ENCODE measurements at places on chromosomes 16 and 17.

GRCh38 chr17:47692895-47693730 lies 848 bp upstream of the TBKBP1 start:
- no peak for DNase-seq

- DNase-seq = no peak
Measured at GRCh38 chr17:78403822-78404221, 25.4 kb downstream of the PGS1 start.

DNA sequence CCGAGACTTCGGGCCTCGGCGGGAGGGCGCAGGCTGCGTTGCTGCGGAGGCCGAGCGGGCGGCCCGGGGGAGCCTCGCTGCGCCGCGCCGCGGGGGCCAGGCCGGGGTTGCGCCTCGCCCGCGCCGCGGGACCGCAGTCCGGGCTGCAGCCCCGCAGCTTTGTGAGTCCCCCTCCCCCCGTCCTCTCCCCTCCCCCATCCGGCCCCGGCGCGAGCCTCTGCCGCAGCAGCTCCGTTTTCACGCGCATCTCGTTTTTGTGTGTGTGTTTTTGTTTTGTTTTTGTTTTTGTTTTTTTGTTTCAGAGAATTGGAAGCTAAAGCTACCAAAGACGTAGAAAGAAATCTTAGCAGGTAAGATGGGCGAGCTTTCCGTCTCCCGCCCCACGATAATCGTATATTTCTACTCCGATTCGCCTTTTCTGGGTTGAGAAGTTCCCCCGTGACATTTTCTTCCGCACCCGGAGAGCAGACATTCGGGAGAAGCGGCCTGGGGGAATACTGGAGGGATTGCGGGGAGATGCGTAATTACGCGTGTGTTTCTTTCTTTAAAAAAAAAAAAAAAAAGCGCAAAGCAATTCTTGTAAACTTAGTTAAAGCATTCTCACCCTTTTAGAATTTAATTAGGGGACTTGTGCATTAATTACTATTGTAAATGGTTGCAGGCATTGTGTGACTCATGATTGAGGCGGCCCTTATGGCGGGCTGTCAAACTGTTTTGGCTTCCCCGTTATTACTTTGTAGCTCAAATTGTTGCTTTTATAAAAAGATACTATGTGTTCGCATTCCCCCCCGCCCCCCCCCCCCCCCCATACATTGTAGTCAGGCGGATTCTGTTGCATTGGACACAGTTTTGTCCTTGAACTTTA lies 732 bp downstream of the TNRC6A start:
- DNase-seq = peak; percentile 23

GRCh38 chr16:3637371-3637923 lies 17.0 kb upstream of the DNASE1 start:
- no peak for DNase-seq

DNA sequence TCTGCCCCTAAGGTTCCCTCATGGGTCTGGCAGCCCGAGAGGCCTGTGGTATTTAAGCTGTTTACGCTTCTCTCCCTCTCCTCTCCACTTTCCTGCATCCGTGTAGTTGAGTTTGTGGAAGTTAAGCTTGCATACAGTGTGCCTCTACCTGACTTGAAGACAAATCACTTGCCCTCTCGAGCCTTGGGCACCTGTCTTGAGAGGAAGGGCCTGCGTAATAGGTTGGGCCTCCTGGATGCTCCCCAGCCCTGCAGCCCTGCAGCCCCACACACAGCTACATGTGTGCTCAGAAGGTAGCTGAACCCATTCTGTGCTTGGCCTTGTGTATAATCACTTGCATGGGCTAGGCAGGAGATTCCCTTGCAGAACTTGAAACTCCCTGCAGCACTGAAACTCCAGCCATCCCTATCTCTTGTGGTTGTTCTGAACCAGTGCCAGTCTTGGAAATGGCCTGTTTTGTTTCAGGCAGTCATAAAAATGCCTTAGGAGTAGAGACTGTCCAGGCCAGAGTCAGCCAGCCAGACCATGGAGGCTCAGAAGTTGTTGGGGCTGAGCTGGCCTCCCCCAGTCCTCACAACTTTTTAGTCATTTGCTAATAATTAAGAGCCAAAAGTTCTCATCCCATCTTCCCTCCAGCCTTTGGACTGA lies 134.6 kb downstream of the CLEC16A start:
- DNase-seq = no peak

DNA sequence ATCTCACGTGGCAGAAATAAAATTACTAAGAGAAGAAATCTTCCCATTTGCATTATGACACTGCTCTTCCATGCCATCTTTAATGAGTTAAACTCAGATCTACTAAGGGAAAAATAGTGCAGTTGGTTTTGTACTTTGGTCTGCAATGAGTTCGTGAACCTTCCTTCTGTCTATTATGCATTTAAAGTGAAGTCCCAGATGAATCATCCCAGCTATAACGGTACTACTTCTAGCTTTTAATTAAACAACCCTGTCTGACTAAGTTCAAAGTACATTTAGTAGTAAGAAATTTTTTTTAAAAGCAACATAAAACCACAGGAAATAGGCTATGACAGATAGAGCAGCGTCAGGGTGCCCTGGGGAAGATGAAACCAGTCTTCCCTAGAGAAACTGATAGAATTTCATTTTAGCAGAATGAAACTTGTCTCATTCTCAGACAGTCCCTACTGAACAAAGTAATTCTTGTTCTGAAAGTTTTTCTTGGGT lies 1.8 kb downstream of the TMIGD1 start:
- no peak for DNase-seq

GRCh38 chr16:1102921-1103635 lies 7.0 kb upstream of the C1QTNF8 start:
- peak; percentile 55 for DNase-seq

DNA sequence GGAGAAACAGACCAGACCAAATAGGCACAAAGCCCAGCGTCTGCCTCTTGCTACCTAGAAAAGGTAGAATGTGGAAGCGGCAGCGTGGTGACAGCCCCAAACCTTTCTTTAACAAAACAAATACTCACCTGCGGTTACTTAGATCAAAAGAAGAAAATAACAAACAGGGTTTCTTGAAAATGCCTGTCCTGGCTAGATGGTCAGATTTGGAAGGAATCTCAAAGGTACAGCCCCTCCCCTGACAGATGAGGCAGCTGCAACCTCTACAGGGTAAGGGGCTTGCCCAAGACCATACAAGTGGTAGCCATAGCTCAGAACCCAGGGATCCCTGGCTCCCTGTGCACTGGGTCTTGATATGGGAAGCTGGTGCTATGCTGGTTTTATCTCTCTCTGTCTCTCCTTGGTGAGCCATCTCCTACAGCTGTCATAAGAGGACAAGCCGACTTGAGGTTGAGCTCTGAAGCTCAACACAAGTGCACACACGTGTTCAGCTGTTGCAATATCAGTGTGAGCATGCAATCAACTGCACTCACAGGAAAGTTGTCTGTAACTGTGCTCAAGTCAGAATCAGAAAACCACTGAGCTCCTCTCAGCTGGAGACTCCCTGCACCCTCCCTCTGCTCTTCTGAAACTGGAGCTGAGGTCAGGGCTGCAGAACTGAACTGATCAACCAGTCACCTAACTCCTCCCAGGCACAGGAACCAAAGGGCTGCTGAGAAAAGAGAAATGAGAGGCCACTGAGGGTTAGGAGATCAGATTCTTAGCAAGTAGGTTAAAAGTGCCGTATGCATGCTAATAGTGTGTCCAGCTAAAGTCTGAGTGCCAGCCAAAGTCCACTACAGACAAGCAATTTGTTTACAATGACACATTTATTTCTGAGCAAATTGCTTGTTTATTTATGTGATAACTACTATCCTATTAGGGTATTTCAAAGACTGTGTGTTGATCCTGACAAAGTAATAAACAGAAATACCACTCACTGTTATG lies 6.1 kb upstream of the RNF157 start:
- no peak for DNase-seq

DNA sequence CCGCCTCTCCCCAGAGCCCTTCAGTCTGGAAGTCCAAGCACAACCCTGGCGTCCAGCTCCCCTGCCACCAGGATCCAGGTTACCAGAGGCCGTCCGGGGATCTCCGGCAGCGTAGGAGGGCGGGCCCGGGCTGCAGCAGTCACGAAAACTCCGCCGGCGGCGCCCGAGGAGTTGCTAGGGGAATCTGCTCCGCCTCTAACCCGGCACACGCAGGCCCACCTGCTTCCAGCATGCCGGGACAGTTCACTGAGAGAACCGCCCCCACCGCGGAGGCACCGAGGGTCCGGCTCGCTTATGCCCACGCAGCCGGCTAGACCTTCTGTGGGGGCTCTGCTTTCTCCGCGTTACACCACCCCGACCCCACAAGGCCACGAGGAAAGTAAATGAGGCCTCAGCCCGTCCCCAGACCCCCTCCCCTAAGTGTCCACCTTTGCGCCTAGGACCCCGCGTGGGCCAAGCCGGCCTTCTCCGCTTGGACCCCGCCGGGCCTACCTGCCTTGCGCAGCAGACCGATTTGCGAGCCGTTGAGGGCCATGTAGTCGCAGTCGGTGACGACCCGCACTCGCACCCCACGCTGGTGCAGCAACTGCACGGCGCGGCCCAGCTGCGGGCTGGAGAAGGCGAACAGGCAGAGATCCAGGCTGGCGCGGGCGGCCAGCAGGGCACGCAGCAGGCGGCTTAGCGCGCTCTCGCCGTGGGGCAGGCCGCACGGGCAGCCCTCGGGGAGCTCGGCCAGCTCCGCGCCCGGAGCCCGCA lies 587 bp downstream of the PLD6 start:
- DNase-seq = peak; percentile 69

GRCh38 chr16:3119286-3119685 lies 6.9 kb downstream of the ZNF205 start:
- DNase-seq = no peak

DNA sequence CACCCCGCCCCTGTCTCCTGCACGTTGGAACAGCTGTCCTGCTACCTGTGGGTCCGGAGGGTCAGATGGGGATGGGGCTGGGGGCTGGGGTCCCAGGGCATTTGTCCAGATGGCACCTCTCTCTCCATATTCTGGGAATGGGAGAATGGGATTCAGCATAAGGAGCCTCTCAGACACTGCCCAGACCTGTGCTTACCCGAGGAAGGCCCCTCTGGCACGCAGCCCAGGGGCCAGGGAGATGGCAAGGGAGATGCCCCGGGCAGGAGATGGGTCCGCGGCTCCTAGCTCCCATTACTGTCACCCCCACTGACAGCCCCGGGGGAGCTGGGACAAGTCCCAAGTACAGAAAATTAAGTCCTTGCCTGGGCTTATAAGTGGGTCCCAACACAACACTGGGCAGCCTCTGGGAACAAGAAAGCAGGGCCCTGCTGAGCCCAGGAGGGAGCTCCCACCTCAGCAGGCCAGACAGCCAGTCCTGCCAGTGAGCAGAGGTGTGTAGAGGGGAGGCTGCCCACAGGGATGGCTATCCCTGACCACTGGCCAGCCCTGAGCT lies 1.8 kb downstream of the VASN start:
- no peak for DNase-seq

DNA sequence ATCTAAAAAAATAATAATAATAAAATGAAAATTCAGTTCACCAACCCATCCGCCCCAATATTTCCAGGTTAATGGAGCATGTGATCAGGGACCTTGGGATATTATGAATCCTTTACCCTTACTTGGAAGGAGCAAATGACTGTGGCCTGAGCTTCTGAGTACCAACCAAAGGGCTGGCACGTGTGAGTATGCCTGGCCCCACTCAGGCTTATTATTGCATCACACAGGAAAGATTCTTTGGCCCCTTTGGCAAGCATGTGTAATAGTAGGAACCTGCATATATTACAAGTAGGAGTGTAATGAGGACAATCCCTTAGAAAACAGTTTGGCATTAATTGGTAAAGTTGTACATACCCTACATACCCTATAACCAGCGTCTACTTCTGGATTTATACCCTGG lies 7.2 kb upstream of the C17orf78 start:
- no peak for DNase-seq

DNA sequence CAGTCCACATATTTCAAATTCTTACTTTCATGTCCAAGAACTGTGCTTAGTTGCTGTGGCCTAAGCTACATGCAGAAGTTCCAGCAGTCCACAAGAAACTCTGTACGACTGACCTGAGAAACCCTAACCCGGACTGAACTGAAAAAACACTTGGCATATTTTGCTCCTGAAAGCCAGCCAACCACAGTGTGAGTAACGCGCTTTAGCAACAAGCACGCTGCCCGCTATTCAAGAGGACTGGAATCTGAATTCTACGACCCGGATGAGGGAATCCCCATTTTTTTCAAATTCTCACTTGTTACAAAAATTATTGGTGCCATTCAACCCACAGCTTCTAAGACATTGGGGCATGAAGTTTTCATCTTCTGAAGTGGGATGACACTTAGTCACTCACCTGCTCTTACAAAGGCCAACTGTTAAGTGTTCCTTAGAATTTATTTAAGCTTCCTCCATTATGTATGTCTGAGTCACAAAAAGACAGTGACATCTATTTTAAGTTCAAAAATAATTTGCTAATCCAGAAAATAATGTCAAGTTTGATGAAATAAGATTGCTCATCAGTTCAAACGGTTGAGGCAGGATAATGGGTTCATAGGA lies 78.7 kb downstream of the CDYL2 start:
- no peak for DNase-seq

- no peak for DNase-seq
Measured at GRCh38 chr17:7480089-7480384, 606 bp upstream of the ZBTB4 start.

- DNase-seq = no peak
Measured at GRCh38 chr17:65987988-65988387, 203.9 kb downstream of the CEP112 start.

- no peak for DNase-seq
Measured at GRCh38 chr16:79849119-79849518, 248.6 kb upstream of the MAF start.

- DNase-seq = no peak
Measured at GRCh38 chr17:2011411-2012371, 13.4 kb downstream of the RTN4RL1 start.

DNA sequence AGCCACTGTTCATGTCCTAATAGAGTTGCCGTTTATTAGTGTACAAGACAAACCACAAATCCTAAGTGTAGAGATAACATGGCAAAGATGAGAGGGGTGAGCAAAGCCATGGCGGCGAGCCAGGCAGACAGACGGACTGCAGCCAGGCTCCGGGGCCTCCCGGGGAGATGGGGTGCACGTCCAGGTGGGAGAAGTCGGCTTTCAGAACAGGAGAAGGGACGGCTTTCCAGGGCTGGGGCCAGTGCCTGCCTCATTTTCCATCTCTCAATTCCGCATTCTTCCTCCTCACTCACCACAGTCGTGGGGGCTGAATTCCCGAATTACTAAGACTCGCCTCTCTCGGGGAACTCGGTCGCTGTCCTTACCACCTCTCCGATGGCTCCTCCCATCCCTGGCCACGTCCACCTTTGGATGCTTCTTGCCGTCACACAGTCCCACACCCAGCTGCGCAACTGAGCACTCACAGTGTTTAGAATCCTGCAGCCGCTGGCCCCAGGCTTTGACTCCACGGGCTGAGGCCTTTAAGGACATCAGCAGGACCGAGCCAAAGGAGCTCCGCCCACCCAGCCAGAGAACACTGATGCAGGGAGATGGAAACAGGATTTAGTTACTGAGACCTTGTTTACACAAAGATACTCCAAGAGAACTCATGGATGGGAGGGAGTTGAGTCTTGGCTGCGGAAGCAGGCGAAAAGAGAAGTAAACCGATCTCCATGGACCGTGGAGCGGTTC lies 59.7 kb downstream of the RNF112 start:
- DNase-seq = no peak

- DNase-seq = no peak
Measured at GRCh38 chr16:11561856-11562255, 24.9 kb downstream of the LITAF start.
